ENCODE measurements at places on chromosomes 1 and 21. TPM values are rescaled to one million over a fixed set of nuclear protein-coding genes. Genes with fewer than 3 reads are reported as not detected.

OR2AK2 gene
- not detected for total RNA-seq

FAM163A gene
- not detected for total RNA-seq

HNRNPU gene
- total RNA-seq: 573 TPM

FCGR3B gene
- not detected for total RNA-seq

OR10J1 gene
- not detected for total RNA-seq

GNAT2 gene
- total RNA-seq: 1.2 TPM

RORC gene
- total RNA-seq: 2.6 TPM

TFF1 gene
- total RNA-seq: not detected

CFAP141 gene
- not detected for total RNA-seq

MX1 gene
- total RNA-seq: 89.4 TPM

ANKRD35 gene
- total RNA-seq: 0.52 TPM

ZZZ3 gene
- 47.8 TPM for total RNA-seq

CD164L2 gene
- total RNA-seq: not detected

SELP gene
- total RNA-seq: 0.13 TPM

ANP32E gene
- 196 TPM for total RNA-seq

OR2L8 gene
- not detected for total RNA-seq

FAM72D gene
- total RNA-seq: 8.7 TPM

SPRR5 gene
- not detected for total RNA-seq

LCE2B gene
- not detected for total RNA-seq

BEND5 gene
- total RNA-seq: 3.0 TPM

OR2G6 gene
- not detected for total RNA-seq

KMO gene
- not detected for total RNA-seq

All from activated T-helper 1 cell treated with anti-CD3 and anti-CD28 coated beads, Interleukin-12 subunit alpha, Interleukin-12 subunit beta, Interleukin-2, Interleukin-4 antibody, amounts not matched to agents 30 ng/mL and 10 ng/mL and 1 ng/mL, durations not matched to agents 14 hours and 24 hours and 36 hours (primary cell).